ENCODE measurements at places on chromosomes 11 and 22. TPM values are rescaled to one million over a fixed set of nuclear protein-coding genes. Genes with fewer than 3 reads are reported as not detected.

TCN1 gene
- total RNA-seq, result not detected

SULT4A1 gene
- total RNA-seq, result 9.1 TPM

ESAM gene
- not detected for total RNA-seq

KRTAP5-8 gene
- total RNA-seq, result not detected

GRCh38 chr11:99383648-99384245, 363.0 kb downstream of the CNTN5 start:
- DNase-seq, result no peak

DNA sequence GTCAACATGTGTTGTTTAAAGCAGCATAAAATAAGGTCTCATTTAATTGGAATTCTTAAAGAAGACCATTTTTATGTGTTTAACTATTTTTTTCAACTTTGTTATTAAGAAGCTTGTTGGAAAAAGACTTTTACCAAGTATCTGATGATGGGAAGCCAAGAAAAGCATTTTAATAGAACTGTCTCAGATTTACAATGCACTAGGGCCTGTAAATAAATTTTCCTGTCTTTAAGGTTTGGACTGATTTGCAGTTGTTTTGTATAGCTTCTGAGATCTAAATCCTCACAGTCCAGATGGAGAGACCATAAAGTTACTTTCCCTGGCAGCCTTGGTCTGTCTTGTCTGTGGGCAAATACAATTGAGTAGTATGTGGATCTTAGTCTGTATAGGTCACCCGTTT, 41.6 kb downstream of the EXT2 start:
- no peak for DNase-seq

DNA sequence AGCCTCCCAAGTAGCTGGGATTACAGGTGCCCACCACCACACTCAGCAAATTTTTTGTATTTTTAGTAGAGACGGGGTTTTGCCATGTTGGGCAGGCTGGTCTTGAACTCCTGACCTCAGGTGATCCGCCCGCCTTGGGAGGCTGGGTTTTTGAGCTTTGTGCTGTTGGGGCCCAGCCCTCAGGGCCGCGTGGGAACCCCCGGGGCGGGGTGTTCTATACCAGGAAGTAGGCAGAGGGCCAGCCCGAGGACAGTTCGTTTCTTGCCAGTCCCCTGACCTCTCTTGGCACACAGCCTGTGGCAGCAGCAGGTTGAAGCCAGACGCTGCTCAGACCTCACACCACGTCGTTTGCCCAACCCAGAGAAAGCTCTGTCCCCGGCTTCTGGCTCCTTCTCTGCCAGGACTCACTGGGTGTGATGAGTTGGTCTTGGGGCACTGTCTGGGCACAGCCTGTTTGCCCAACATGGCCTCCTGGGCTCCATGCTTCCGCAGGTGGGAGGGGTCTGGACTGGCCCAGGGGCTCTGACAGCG, 24.9 kb upstream of the CHKA start:
- DNase-seq, result no peak

Data from H1 (cell line).